Glomerular endothelial cell (primary cell): ENCODE measurements at places on chromosomes 3 and 15.

GRCh38 chr15:52082197-52083036 is 30.2 kb downstream of the BCL2L10 start:
- DNase-seq = no peak

DNA sequence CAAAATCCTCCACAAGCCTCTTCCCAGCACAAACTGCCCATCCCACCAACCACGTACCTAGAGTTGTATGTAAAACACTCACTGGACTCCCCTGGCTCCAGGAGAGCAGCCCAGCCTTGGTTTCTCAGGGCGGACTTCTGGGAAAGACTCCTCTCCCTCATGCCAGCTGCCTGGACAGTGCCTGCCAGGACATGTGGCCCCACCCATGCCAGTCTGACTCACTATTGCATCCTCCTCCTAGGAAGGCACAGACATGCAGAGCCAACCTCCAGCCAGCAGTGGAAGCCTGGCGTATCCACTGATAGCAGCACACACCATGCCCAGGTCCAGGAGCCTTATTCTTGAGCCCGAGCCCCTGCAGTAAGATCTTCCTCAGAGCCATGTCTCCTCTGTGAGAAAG is 8.6 kb downstream of the PKM start:
- DNase-seq = no peak

- peak; percentile 22 for DNase-seq
Measured at GRCh38 chr3:50671331-50671730, 3.4 kb upstream of the DOCK3 start.

DNA sequence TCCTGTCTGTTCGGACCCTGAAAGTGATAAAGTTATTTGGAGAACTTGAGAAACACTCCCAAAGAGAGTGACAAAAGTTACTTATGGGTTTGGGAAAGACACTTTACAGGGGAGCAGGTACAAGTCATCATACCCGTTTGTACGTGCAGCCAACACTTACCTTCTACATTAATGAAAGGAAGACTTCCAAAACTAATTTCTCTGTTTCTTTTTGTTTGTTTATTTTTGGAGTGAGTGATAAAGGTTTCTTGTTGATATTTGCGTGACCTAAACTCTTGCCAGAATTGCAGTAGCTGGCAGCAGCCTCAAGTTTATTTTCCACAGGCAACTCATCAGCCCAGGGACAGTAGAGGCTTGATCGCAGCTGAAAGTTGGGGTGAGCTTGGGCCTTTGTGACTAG is 8.4 kb downstream of the ABHD2 start:
- no peak for DNase-seq

- DNase-seq = no peak
Measured at GRCh38 chr3:146249921-146250320, 984 bp downstream of the PLSCR4 start.
